ENCODE measurements at places on chromosomes 2 and 18.

- DNase-seq: no peak
Measured at GRCh38 chr2:235679471-235679870, 185.6 kb downstream of the AGAP1 start.

- DNase-seq: no peak
Measured at GRCh38 chr2:191322828-191323506, 77.8 kb downstream of the MYO1B start.

- DNase-seq: no peak
Measured at GRCh38 chr18:25103468-25104155, 248.4 kb downstream of the ZNF521 start.

GRCh38 chr2:31270822-31271231, 36.9 kb downstream of the EHD3 start:
- no peak for DNase-seq

- DNase-seq: no peak
Measured at GRCh38 chr2:47218899-47219525, 63.9 kb upstream of the STPG4 start.

DNA sequence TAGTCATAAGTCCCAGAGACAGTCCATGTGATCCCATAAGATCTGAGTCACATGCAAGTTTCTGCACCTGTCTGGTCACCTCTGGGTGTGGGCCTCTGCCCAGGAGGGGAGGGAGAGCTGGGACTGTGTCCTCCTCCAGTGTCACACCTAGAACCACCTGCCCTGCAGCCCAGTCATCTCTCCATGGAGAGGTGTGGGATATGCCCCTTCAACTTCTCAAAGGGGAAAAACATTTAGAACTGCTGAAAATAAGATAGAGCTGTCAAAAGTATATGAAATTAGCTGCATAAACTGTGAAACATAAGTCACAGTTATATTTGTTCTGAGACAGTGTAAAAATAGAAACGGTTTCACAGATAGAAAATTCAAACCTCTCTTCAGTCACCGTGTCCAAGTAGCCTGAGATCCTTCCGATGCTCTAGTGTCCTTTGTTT, 55.4 kb downstream of the NGEF start:
- DNase-seq: no peak

DNA sequence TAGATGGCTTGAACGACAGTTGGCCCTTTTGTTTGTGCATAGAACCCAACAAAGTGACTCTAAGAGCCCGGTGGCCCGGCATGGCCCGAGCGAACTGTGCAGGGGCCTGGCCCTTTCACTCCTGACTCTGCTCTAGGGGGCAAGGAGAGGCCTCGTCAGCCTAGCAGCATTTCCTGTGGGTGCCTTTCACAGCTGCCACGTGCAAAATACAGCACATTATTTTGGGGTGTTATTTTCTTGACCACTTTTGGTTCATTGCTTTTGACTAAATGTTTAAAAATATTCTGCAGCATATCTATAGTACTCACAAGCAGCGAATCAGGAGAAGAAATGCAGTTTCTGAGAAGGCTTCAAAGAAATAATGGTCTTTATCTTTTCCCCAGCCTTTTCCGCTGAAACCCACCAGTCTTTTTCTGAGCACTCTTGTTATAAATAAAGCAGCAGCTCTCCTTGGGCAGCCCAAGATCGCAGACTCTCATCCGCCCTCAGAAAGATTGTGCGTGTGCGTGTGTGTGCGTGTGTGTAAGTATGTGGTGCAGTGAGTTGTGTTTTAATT, 31.3 kb downstream of the DGKD start:
- DNase-seq: no peak

- DNase-seq: no peak
Measured at GRCh38 chr2:193885419-193885818, 1690.7 kb upstream of the TMEFF2 start.

Data from stimulated activated CD4-positive, alpha-beta T cell treated with anti-CD3 and anti-CD28 coated beads, Interleukin-15, amount 100 ng/mL, for 1 hour (primary cell).